Adrenal gland (tissue), 19 donors: ENCODE measurements at places on chromosomes 5 and 9. TPM values are rescaled to one million over a fixed set of nuclear protein-coding genes. Genes with fewer than 3 reads are reported as not detected.

DNA sequence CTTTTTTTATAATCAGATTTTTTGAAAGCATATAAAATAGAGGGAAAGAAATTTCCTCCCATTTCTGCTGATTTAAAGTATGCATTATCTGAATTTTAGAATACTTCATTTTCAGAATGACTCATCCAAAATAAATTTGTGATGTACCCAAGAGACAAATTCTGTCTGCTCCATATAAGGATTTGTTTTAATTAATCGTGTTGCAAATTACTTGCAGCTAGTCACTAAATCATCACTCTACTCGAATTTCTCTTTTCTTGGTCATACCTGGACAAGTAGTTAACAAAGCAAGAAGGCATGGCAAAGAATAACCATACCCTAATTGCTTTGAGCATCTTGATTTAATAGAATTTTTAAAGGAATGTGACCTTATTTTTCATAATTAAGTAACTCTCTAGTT lies 284.1 kb upstream of the GRAMD2B start:
- DNase-seq, result no peak
- H3K27me3 ChIP-seq, result no peaks in the 10 kb centered on the region
- no peak overlapping the region for H3K27ac ChIP-seq
- H3K36me3 ChIP-seq, result no peaks in the 10 kb centered on the region

DNA sequence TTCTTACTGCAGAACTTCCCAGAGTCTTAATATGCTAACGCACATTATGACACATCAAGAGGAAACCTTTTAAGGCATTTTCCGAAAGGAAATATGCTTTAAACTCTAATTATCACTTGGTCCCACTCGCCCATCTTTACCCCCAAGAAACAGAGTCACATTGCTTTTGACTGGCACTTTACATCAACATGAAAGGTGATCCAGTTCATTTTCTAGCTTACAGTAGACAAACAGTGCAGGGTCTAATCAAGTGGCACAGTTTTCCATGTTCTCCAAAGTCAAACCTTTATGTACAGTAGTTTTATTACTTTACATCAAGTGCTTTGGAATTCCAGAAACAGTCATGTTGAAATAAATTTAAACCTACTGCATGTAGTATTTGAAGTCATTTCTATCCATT lies 12.0 kb downstream of the RAB14 start:
- H3K4me3 ChIP-seq, result no peak overlapping the region
- no peak for DNase-seq
- H3K36me3 ChIP-seq, result no peaks in the 10 kb centered on the region
- no peak overlapping the region for H3K27ac ChIP-seq

DNA sequence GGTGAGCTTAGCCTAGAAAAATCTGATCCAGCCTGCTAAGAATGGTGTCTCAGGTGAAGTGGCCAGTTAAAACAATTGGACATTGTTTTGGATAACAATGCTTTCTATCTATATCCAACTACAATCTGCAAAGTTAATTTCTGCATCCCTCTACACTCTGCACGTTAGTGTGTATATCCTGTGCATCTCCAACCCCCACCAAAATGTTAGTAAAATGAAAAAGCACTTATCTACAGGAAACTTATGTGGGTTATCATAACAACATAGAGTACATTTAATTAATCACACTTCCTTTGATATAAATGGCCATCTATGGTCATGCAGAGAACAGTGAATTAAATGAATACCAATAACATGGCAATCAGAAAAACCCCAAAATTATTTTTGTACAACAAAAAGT lies 158.7 kb downstream of the NFIB start:
- no peaks in the 10 kb centered on the region for H3K27me3 ChIP-seq
- peaks cover 9% of the 10 kb centered on the region for H3K4me1 ChIP-seq
- H3K4me3 ChIP-seq, result no peak overlapping the region
- no peak overlapping the region for H3K27ac ChIP-seq
- DNase-seq, result no peak

GRCh38 chr5:490116-491106 lies 33.8 kb downstream of the SLC9A3 start:
- H3K27ac ChIP-seq, result no peak overlapping the region
- DNase-seq, result no peak
- no peak overlapping the region for H3K4me3 ChIP-seq
- no peaks in the 10 kb centered on the region for H3K36me3 ChIP-seq

Gene TTC23L
- 1.9 TPM for total RNA-seq
